Osteoblast (primary cell): ENCODE measurements at places on chromosomes 2 and 18. TPM values are rescaled to one million over a fixed set of nuclear protein-coding genes. Genes with fewer than 3 reads are reported as not detected.

- no peaks in the 10 kb centered on the region for H3K36me3 ChIP-seq
- DNase-seq, result no peak
- H3K27ac ChIP-seq, result no peak overlapping the region
- no peaks in the 10 kb centered on the region for H3K4me1 ChIP-seq
- no peak overlapping the region for H3K4me3 ChIP-seq
Measured at GRCh38 chr18:33937270-33937816, 287.4 kb downstream of the NOL4 start.

- H3K4me3 ChIP-seq, result no peak overlapping the region
- no peaks in the 10 kb centered on the region for H3K27me3 ChIP-seq
- H3K36me3 ChIP-seq, result no peaks in the 10 kb centered on the region
- H3K4me1 ChIP-seq, result peaks cover 8% of the 10 kb centered on the region
- no peak overlapping the region for H3K27ac ChIP-seq
- no peak for DNase-seq
Measured at GRCh38 chr2:37523814-37524362, 147.6 kb downstream of the CDC42EP3 start.

- H3K4me1 ChIP-seq, result no peaks in the 10 kb centered on the region
- no peak overlapping the region for H3K4me3 ChIP-seq
- no peak overlapping the region for H3K27ac ChIP-seq
- peaks cover 1% of the 10 kb centered on the region for H3K27me3 ChIP-seq
- no peak for DNase-seq
Measured at GRCh38 chr2:29401994-29402393, 286.8 kb downstream of the CLIP4 start.

- DNase-seq, result no peak
- no peaks in the 10 kb centered on the region for H3K27me3 ChIP-seq
- H3K27ac ChIP-seq, result no peak overlapping the region
- no peaks in the 10 kb centered on the region for H3K4me1 ChIP-seq
- no peaks in the 10 kb centered on the region for H3K36me3 ChIP-seq
- no peak overlapping the region for H3K4me3 ChIP-seq
Measured at GRCh38 chr2:172614932-172615331, 59.0 kb downstream of the PDK1 start.

GRCh38 chr2:69936906-69937305 is 22.0 kb downstream of the MXD1 start:
- no peaks in the 10 kb centered on the region for H3K27me3 ChIP-seq
- peaks cover 60% of the 10 kb centered on the region for H3K36me3 ChIP-seq
- H3K27ac ChIP-seq, result no peak overlapping the region
- no peak overlapping the region for H3K4me3 ChIP-seq
- no peak for DNase-seq

DNA sequence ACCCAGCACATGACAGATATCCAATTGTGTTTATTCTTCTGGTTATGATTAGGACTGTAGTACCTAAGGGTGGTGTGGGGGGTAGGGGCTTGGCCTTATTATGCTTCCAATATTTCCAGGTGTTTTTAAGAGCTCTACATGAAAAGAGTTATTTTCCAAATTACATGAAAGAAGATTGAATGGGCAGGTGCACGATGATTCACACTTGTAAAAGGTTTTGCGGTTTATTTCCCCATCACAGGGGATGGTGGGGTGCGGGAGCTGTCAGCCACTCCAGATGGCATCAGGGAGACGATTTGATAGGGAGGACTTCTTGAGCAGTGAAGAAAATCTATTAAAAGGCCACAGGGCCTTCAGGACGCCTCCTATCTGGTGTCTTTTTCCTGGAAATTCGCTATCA is 15.1 kb upstream of the CCBE1 start:
- no peaks in the 10 kb centered on the region for H3K27me3 ChIP-seq
- H3K4me3 ChIP-seq, result no peak overlapping the region
- no peak overlapping the region for H3K27ac ChIP-seq

DNA sequence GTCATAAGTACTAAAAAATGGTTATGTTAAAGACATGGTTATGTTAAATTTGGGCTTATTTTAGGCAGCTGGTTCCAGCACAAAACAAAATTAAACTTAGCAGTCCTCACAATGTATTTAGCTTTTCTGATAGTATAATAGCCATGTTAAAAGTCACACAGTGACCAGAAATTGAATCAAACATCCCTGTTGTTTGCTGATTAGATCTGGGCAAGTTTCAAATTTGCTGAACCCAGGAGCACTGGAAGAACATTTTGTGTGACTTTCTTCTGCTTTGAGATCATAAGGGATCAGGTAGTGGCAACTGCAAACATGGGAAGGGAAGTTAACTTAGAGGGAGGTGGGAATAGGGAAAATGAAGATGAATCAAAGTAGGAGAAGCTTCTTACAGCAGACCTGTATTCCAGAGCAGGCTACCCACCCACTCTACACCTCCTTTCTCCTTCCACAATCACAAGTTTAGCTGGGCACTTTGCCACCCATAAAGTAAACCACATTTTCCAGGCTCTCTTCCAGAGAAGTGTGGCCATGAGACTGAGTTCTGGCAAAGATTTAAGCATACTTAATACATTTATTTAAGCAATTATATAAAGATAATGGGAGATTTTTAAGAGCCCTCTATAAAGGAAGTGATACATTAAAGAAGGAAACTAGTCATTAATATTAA is 616.1 kb upstream of the LRATD1 start:
- H3K27me3 ChIP-seq, result no peaks in the 10 kb centered on the region
- H3K36me3 ChIP-seq, result no peaks in the 10 kb centered on the region
- H3K27ac ChIP-seq, result no peak overlapping the region

DNA sequence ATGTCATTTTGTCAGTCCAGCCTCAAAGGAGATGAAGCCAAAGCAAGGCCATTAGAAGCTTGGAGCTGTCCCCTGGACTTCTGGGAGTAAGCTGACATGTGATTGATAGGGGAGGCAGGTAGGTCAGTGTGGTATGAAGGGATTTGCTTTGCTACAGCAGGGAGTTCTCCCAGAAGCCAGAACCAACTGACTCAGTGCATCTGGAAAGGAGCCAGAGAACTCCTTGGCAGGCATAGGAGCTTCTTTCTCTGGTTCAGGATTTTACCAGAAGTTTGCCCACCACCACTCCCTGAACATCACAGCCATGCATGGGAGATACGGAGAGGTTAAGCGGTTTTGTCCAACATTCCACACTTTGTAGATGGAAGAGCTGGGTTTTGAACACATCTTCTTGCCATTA is 24.5 kb upstream of the KCNE4 start:
- no peaks in the 10 kb centered on the region for H3K27me3 ChIP-seq
- peaks cover 13% of the 10 kb centered on the region for H3K4me1 ChIP-seq
- DNase-seq, result no peak
- no peaks in the 10 kb centered on the region for H3K36me3 ChIP-seq

DNA sequence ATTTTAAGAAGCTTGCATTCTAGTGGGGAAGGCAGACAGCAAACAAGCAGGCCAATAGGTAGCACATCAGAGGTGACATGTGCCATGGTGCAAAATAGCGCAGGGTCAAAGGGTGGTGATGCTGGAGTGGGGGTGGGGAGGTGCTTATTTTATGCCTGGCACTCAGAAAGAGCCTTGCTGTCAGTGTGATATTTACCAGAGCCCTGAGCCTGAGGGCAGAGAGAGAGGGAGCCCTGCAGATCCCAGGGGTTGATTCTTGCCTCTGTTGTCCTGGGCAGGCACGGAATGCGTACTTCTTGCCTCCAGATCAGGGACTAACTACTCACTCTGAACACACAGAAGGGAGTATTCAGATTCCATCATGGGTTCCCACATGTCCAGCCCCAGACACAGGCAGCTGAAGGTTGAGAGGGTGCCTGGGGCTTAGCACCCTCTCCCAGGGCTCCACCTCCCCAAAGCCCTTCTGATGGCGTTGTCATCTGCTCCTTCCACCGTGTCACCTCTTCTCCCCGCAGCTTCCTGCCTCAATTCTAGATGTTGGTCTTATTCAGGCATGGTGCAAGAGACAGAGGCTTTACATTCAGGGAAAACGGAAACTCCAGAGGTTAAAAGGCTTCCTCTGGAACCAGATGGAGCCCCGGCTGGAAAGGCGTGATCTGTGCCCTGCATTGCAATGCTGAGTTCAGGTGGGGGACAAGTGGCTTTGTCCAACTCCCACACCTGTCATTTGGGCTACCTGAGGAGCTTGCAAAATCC is 252.3 kb downstream of the HAUS1 start:
- H3K27ac ChIP-seq, result no peak overlapping the region
- no peaks in the 10 kb centered on the region for H3K36me3 ChIP-seq
- no peaks in the 10 kb centered on the region for H3K4me1 ChIP-seq
- no peaks in the 10 kb centered on the region for H3K27me3 ChIP-seq
- no peak overlapping the region for H3K4me3 ChIP-seq
- DNase-seq, result no peak

GRCh38 chr2:188576651-188577050 is 285.0 kb downstream of the GULP1 start:
- H3K27ac ChIP-seq, result no peak overlapping the region
- H3K36me3 ChIP-seq, result no peaks in the 10 kb centered on the region
- H3K4me1 ChIP-seq, result no peaks in the 10 kb centered on the region
- DNase-seq, result peak; percentile 49

DNA sequence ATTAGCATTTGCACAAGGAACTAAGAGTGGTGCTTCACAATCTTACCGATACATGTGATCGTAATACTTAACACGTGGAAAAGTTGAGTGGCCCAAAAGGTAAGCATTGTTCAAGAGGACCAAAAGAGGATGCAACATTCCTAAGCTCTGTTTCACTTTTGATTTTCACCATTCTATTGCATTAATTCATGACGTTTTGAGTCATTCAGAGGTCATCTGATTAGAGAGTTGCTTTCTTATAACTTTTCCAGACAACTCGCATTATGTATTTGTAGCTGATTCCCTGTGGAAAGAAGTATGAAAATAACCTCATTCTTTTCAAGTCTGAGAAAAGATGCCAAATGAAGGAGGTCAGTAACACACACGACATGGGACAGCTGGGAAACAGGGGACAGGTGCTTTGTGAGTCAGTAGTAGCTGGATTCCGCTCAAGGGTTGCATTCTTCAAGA is 344.4 kb downstream of the RND3 start:
- peaks cover 44% of the 10 kb centered on the region for H3K4me1 ChIP-seq
- H3K36me3 ChIP-seq, result no peaks in the 10 kb centered on the region
- H3K27ac ChIP-seq, result peak overlapping the region; percentile 87
- DNase-seq, result no peak
- no peak overlapping the region for H3K4me3 ChIP-seq
- no peaks in the 10 kb centered on the region for H3K27me3 ChIP-seq

GRCh38 chr2:229910832-229911412 is 10.9 kb downstream of the TRIP12 start:
- no peak overlapping the region for H3K27ac ChIP-seq
- no peak overlapping the region for H3K4me3 ChIP-seq
- no peak for DNase-seq
- no peaks in the 10 kb centered on the region for H3K27me3 ChIP-seq
- H3K36me3 ChIP-seq, result peaks cover 4% of the 10 kb centered on the region
- H3K4me1 ChIP-seq, result no peaks in the 10 kb centered on the region

DNA sequence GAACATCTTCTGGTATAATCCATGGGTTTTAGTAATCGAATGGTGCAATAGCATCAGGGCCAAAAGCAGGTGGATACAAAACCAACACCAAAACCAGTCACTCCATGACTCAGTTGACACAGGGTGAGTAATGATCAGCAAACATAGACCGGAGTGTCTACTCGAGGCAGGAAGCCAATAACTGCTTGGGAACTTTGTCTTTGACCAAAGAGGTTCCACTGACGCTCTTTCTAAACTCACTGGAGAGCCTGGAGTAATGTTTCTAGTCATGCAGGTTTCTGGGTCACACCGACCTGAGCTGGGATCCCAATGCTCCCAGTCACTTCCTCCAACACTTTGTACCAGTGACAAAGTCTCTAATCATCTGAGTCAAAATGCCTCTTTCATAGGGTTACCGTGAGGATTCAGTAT is 30.9 kb downstream of the MREG start:
- peaks cover 27% of the 10 kb centered on the region for H3K27me3 ChIP-seq
- no peaks in the 10 kb centered on the region for H3K36me3 ChIP-seq
- peak; percentile 71 for DNase-seq
- H3K4me1 ChIP-seq, result peaks cover 6% of the 10 kb centered on the region

- H3K4me1 ChIP-seq, result no peaks in the 10 kb centered on the region
- no peak overlapping the region for H3K4me3 ChIP-seq
- peak; percentile 84 for DNase-seq
Measured at GRCh38 chr2:240412975-240413812, 22.3 kb upstream of the GPC1 start.

DNA sequence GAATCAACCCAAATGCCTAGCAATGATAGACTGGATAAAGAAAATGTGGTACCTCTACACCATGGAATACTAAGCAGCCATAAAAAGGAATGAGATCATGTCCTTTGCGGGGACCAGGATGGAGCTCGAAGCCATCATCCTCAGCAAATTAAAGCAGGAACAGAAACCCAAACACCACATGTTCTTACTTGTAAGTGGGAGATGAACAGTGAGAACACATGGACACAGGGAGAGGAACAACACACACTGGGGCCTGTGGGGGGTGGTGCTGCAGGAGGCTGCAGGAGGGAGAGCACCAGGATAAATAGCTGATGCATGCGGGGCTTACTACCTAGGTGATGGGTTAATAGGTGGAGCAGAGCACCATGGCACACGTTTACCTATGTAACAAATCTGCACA is 8.4 kb upstream of the PID1 start:
- no peaks in the 10 kb centered on the region for H3K36me3 ChIP-seq
- peaks cover 6% of the 10 kb centered on the region for H3K4me1 ChIP-seq
- no peak overlapping the region for H3K27ac ChIP-seq
- peaks cover 4% of the 10 kb centered on the region for H3K27me3 ChIP-seq
- no peak for DNase-seq
- no peak overlapping the region for H3K4me3 ChIP-seq

DNA sequence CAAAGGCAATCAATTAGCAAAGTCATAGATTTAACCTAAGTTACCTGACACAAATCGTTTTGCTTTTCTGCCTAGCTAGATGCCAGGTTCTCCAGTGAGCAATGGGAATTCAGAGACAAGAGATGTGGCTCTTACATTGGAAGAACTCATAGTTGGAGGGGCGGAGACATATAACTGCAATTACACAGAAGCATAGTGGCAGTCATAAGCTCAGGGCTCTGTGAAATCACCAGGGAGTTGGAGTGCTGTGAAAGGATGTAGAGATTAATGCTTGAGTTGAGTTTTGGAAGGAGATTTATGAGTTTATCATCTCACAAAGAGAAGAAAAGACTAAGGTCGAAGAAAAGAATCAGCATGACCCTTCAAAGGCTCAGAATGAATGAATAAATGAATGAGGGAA is 457.2 kb upstream of the TRIB2 start:
- no peak overlapping the region for H3K4me3 ChIP-seq
- no peaks in the 10 kb centered on the region for H3K27me3 ChIP-seq
- no peak for DNase-seq
- no peaks in the 10 kb centered on the region for H3K36me3 ChIP-seq

- peak; percentile 91 for DNase-seq
- H3K4me3 ChIP-seq, result no peak overlapping the region
- H3K27me3 ChIP-seq, result no peaks in the 10 kb centered on the region
- no peaks in the 10 kb centered on the region for H3K36me3 ChIP-seq
- H3K27ac ChIP-seq, result no peak overlapping the region
Measured at GRCh38 chr2:190765386-190766173, 115.0 kb upstream of the GLS start.

GRCh38 chr2:216633616-216634369 is 573 bp downstream of the IGFBP2 start:
- H3K4me3 ChIP-seq, result peak overlapping the region; percentile 87
- peak overlapping the region; percentile 12 for H3K27ac ChIP-seq
- peaks cover 22% of the 10 kb centered on the region for H3K4me1 ChIP-seq

GRCh38 chr2:100365434-100365833 is 43.1 kb upstream of the LONRF2 start:
- no peak overlapping the region for H3K27ac ChIP-seq
- no peak for DNase-seq
- H3K27me3 ChIP-seq, result no peaks in the 10 kb centered on the region

Gene STARD6
- not detected in 2 replicates for total RNA-seq

Gene GRHL1
- total RNA-seq, result 0.29 and 0.36 TPM in 2 replicates

Gene ANTXR1
- 123 and 134 TPM in 2 replicates for total RNA-seq

Gene LYG2
- total RNA-seq, result not detected in 2 replicates

Gene CLEC4F
- not detected in 2 replicates for total RNA-seq

Gene IL36B
- not detected in 2 replicates for total RNA-seq

Gene PKDCC
- 1.2 and 4.0 TPM in 2 replicates for total RNA-seq
